ENCODE measurements at places on chromosomes 2 and 18.

DNA sequence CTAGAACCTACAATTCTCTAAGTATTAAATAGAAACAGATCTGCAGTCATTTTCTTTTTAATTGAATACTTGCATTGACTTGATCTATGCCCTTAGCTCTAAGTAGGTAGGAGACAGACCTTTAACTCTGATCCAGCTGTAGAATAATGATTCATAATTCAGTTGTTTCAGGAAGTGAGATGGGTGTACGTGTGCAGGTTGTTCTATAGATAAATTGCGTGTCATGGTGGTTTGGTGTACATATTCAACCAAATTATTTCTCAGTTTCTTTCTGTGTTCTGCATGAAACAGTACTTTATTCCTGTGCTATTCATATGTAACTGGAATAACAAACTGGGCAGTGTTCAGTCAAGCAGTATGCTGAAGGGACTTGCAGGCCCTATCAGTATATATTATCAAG, 34.3 kb upstream of the CD226 start:
- no peak for DNase-seq

DNA sequence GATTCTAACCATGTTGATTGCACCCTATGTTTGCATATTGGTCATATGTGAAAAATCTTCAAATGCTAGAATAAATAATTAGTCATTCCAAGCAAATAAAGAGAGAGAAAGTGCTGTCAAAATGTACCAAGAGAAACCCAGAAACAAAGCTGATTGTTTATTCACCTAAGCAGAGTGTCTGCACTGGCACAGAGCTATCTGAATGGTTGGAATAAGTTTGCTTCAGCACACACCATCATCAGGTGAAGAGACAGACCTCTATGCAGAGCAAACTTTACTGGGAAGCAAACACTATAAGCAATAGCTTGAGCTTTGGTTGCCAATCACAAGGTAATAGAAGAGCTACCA, 25.4 kb downstream of the DSG4 start:
- DNase-seq = no peak

GRCh38 chr18:13550418-13551304, 175.7 kb downstream of the FAM210A start:
- no peak for DNase-seq

- DNase-seq = no peak
Observed at GRCh38 chr18:78696698-78697435, 282.8 kb upstream of the SALL3 start.

DNA sequence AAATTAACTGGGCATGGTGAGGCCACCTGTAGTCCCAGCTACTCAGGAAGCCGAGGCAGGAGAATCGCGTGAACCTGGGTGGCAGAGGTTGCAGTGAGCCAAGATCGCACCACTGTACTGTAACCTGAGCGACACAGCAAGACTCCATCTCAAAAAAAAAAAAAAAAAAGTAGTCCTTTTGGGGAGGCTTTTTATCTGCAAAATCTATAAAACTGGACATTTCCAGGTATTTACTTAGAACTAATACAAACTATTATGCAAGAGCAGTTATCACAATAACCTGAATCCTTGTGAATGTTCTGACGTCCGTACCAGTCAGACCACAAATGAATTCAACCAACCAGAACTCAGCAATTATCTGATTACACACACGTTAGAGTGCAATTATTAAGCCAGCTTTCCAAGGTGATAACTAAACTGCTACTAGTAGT, 8.8 kb upstream of the RAPH1 start:
- no peak for DNase-seq

- DNase-seq = no peak
Observed at GRCh38 chr2:23813438-23813837, 113.5 kb downstream of the ATAD2B start.

- peak; percentile 25 for DNase-seq
Observed at GRCh38 chr2:233449921-233450863, 95.9 kb downstream of the DGKD start.

GRCh38 chr2:236744716-236745115, 175.1 kb downstream of the ACKR3 start:
- no peak for DNase-seq

- DNase-seq = no peak
Observed at GRCh38 chr2:221153226-221153625, 418.9 kb downstream of the EPHA4 start.

- no peak for DNase-seq
Observed at GRCh38 chr18:22172120-22172582, 2.8 kb downstream of the GATA6 start.

DNA sequence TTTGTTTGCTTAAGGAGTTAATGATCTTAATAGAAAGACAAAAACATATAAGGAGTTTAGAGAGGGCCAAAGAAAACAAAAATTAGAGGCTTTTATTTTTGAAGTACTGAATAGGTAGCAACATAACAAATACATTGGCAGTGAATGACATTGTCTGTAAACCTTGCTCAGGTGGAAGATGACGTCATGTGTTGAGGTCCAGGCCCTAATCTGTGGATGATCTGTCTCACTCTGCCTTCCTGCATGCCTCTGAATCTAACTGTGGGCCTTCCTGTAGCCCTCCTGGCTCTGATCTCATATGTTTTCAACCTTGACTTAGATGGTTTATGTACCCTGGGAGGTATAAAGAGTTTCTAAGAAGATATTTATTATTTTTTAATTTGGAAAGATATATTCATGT, 58.1 kb upstream of the DYNAP start:
- DNase-seq = no peak

DNA sequence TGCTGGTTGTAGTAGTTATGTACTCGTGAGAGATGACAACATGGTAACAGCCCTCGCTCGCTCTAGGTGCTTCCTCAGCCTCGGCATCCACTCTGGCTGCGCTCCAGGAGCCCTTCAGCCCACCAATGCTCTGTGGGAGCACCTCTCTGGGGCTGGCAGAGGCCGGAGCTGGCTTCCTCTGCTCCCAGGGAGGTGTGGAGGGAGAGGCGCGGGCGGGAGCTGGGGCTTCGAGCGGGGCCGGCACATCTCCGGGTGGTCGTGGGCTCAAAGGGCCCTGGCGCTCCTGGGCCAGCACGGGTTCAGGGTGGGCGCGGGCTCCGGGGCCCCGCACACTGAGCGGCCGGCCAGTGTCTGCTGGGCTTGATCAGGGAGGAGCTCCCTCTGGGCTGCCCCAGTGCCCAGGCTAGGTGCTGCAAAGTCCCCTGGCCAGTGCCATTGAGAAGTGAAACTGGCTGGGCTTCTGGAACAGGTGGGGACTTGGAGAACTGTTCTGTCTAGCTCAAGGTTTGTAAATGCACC, 1012.1 kb downstream of the CNTNAP5 start:
- no peak for DNase-seq

GRCh38 chr2:128732976-128733431, 414.3 kb upstream of the HS6ST1 start:
- no peak for DNase-seq

DNA sequence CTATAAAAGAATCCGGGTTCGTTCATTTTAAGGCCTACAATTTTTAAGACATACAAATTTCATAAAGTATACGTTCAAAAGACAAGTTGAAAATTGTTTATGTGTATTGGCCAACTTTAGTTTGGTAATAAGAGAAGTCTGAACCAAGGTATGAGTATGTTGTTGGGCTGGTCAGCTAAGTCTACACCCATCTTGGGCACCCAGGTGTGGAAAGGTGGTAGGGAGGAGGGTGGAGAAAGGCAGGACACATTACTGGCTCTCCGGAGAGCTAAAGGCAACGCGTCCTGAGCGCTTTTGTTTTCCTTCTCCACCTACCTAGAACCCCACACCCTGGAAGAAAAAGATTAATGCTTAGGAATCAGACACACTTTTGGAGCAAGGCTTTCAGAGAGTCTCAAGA, 899 bp upstream of the PELI1 start:
- no peak for DNase-seq

DNA sequence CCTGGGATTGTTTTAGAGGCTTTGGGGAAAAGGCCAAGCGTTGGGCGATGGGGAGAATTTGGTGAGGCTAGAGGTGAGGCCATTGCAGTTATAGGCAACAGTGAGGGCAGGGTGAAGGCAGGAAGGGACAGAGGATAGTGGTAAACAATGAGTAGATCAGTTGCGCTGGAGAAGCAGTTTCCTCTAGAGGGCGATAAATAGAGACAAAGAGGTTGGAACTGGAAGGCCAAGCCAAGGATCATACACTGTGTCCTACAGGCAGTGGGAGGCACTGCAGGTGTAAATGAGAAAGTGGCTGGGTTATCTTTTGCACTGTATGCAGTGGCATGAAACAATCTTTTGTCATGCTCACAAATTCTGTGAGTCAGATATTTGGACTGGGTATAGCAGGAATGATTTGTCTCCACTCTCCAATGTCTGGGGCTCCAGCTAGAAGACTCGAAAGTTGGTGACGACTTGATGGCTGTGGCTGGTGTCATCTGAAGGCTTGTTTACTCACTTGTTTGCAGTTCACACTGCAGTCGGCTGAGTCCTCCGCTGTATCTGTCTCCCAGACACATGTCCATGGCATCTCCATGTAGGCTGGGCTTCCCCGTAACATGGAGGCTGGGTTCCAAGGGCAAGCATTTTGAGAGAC, 82.1 kb downstream of the TNP1 start:
- no peak for DNase-seq

DNA sequence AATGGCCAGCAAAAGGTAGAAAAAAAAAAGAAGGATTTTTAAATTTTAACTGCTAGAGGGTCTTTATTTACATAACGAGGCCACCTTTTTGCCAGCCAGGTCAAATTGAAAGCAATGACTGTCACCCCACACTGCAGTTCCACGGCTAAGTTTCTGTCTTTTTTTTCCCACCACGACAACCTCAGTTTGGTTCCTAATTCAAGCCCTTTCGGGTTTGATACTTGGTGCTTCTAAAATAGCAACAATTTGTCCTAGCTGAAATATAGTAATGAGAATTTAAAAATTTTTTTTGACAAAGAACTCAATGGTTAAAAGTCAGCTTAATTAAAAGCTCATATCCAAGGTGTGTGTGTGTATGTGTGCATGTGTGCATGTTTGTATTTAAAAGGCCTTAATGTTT, 16.4 kb upstream of the NMS start:
- no peak for DNase-seq

DNA sequence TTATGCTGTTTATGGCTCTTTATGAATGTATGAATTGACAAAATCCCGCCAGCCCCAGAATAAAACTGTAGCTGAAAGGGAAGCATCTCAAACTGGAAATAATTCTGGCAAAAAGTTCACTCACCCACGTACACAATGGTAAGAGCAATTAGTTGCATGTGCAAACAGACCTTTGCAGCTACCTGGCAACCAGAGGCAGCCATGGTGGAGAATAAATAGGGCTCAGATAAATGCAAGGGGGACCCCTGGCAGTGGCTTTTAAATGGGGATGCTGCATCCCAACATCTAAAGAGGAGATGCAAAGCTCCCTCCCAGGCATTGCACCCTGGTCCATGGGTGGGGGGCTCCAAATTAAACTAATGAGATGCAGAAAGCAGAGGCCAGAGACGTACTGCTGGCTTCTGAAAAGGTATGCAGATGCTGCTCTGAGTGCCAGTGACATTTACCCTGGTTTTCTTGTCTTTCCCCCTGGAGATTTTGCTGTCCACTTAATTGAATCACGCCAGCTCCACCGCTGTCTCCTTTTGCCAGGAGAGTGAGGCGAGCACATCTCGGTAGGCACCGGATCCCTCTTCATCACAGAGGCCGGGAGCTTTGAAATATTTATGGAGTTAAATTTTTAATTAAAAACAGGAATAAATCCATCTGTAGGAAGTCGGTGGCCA, 126.6 kb upstream of the NRP2 start:
- no peak for DNase-seq

DNA sequence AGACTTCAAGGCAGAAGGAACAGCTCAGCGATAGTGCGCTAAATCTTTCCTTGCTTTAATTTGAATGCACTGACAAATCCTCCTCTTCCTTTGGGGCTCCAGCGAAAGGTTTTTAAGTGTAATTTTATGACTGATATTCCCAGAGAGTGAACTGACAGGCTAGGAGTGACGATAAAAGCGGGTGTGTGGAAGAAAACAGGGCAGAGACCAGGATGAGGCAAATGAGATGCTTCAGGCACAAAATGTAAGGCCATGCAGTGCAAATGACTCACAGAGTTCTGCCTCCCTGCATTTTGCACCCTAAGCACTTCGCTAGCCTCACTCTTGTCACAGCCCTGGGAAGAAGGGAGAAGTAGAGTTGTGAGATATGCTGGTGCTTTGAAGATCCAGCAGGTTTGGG, 14.7 kb downstream of the KLHL23 start:
- no peak for DNase-seq

- DNase-seq = no peak
Observed at GRCh38 chr2:37912056-37912455, 13.0 kb upstream of the RMDN2 start.

GRCh38 chr18:14948163-14948540, 200.2 kb downstream of the ANKRD30B start:
- no peak for DNase-seq

DNA sequence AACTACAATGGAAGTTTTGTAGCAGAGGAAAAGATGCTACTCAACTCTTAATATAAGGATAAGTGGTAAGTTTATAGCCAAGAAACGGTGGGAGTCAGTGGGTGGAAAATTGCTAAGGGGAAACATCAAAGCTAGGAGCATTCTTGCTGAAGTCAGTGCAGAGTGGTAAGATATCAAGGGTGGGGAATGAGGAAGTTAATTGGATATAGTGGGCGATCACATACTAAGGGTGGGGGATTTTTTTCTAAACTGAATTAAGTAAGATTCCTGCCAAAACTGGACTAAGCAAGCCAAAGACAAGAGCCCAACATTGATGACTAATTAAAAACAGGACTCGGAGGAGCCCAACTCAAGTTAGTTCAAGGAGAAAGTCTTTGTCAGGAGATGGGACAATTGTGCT, 525.4 kb downstream of the CCDC85A start:
- no peak for DNase-seq

DNA sequence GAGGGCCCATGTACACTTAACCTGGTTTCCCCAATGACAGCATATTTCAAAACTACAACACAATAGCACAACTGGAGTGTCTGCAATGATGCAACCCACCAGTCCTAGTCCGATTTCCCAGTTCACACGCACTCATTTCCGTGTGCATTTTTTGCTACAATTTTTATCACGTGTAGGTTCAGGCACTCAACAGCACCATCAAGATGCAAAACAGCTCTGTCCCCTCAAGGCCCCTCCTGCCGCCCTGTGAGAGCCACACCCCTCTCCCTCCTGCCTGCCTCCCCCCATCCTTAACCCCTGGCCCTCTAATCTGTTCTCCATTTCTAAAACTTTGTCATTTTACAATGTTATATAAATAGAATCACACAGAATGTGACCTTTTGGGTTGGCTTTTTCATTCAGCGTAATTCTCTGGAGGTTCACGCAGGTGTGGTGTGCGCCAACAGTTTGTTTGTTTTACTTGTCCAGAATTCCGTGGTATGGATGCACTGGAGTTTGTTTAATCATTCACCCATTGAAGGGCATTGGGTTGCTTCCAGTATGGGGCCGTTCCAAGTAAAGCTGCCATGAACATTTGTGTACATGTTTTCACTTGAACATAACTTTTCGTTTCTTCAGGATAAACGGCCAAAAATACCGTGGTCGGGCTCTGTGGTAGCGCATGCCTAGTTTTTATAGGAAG, 8.4 kb downstream of the KCNIP3 start:
- DNase-seq = no peak

- DNase-seq = no peak
Observed at GRCh38 chr2:229927817-229928321, 5.6 kb downstream of the FBXO36 start.

GRCh38 chr2:134208825-134209224, 45.0 kb upstream of the MGAT5 start:
- DNase-seq = no peak

GRCh38 chr18:35982409-35983114, 10.1 kb downstream of the RMP24 start:
- DNase-seq = no peak
